Suppressor macrophage treated with lipopolysaccharide for 4 hours (primary cell): ENCODE measurements at places on chromosomes 7 and 10.
A peak's percentile ranks its signal among the peaks of the same experiment; 100 is the strongest.

- peak; percentile 89 for DNase-seq
Measured at GRCh38 chr10:72133517-72133916, 45.2 kb upstream of the SPOCK2 start.

- peak; percentile 64 for DNase-seq
Measured at GRCh38 chr10:63720072-63720537, 198.9 kb downstream of the REEP3 start.

DNA sequence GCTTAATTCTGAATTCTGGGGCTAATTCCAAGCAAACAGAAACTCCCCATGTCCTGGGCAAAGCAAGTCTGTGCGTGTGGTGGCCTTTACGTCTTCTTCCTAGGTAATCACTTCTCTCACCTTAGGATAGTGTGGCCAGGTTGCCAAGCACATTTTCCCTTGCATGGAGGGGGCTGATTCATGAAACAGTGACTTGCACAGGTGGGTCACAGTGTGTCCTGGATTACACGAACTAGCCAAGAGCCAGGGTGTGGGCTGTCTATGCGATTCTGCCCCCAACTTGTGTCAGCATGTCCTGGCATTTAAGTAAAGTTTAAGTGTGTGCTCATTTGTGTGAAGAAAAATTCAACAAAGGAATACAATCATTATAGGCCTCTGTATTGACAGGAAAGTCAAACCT is 18.5 kb upstream of the SEM1 start:
- DNase-seq, result no peak

DNA sequence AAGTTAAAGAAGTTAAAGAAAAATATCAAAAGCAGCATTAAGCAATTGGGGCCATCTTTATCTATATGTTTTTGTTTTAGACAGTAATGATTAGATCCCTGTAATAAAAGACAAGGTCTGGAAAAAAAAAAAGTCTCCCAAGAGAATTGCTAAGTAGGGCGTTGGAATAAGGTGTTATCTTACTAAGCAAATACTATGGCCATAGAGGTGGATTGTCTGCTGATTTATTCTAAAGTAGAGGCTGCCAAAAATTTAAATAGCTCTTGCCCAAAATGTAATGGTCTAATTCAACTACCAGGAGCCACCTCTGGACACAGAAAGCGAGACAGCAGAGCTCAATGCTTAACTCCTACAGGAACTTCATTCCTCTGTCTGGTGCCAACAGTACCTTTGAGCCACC is 71.6 kb downstream of the HERPUD2 start:
- DNase-seq, result no peak

- no peak for DNase-seq
Measured at GRCh38 chr7:2157473-2158279, 75.1 kb downstream of the MAD1L1 start.

DNA sequence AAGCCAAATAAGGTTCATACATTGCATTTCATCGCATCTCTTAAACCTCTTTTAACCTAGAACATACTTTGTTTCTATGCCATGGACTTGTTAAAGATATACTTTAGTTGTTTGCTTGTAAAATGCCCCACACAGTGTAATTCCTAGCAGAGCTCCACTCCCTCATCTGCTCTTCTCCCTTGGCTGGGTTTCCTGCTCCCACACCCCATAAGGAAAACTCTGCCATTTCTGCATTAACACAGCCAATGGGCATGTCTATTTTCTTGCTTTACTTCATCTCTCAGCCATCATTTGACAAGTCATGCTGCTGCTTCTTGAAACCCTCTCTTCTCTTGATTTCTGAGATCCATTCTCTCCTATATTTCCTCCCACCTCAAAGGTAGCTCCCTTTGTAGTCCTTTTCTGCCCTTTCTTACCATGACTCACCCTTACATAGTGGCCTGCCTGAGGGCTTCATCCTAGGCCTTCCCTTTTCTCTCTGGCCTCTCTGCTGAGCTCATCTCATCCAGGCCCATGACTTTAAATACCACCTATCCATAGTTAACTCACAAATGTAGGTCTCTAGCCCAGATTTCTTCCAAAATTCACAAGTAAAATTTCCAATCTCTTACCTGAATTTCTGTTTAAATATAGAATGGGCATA is 471.4 kb downstream of the ADRA2A start:
- DNase-seq, result no peak

DNA sequence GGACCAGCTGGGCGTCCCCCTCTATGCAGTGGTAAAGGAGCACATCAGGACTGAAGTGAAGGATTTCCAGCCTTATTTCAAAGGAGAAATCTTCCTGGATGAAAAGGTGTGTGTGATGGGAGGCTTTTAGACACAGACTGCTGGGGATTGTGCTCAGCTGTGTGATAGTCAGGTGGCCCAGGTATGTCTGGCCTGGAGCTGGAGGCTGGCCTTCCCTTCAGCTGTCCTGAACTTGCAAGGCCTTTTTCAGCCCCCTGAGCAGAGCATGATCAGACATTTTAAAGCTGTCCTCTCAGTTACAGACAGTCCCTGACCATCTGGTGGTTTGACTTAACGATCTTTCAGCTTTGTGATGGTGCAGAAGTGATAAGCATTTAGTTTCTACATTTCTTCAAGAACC is 17.6 kb downstream of the PRXL2A start:
- DNase-seq, result no peak

DNA sequence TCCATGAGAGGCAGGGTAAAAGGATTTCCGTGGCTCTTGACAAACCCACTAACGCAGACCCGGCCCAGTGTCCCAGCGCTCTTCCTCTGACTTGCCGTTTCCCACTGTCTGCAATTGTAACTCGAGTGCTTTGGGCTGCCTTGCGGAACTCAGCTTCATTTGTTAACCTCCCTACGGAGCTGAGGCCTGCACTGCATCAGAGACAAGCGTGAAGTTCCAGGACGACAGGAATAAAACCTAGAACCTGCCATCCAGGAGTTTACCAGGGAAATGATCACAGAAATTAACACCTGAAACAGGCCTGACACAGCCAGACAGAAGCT is 76.2 kb downstream of the SFMBT2 start:
- DNase-seq, result no peak

DNA sequence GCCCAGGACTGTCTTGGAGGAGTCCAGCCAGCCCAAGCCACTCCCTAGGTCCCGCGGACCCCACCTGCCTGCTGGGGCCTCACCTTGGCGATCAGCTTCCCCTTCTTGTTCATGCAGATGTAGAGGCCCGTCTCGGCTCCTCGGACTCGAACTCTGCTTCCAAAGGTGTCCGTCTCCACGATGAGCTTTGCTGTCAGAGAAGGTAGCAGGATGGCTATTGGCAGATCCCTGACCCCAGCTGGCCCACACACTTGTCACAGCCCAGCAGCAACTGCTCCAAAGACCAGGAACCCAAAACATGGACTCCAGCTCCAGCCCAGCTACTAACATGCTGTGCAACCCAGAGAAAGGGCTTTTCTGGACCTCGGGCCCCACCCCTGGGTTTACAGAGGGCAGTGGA is 4.5 kb downstream of the FGF8 start:
- DNase-seq, result no peak

- peak; percentile 85 for DNase-seq
Measured at GRCh38 chr7:37198906-37199485, 249.7 kb downstream of the ELMO1 start.
